ENCODE measurements at places on chromosomes 1 and 21.

- DNase-seq, result no peak
Observed at GRCh38 chr1:156086256-156086662, 4.0 kb upstream of the MEX3A start.

GRCh38 chr21:42232176-42232825, 13.4 kb downstream of the ABCG1 start:
- no peak for DNase-seq

GRCh38 chr1:233879841-233880240, 24.6 kb upstream of the SLC35F3 start:
- DNase-seq, result no peak

DNA sequence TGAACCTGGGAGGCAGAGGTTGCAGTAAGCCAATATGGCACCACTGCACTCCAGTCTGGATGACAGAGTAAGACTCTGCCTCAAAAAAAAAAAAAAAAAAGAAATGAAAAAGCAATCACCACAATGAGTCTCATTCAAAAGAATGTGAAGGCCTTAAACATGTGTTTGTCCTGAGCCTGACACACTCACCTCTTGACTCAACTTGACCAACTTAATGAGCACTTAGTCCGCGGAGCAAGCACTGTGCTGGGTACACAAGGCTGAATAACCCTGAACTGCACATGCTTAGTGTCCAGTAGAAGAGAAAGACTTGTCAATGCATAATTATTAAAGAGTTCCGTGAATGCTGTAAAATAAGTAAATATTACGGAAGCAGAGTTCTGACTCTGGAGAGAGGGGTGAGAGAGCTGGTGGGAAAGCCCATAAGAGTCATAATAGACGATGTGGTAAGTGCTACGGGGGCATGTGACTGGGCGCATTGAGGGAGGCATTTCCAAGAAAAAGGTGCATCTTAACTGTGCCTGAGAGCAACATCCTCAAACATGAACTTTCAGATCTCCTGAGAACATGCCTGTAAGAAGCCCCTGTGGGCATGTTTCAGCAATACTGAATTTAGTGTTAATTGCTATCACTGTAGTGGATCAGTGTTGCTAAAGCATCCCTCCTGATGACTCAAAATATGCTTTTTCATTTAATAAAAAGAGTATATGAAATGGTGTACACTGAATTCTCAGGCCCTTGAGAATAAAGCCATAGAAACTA, 27.2 kb downstream of the MCOLN2 start:
- no peak for DNase-seq

DNA sequence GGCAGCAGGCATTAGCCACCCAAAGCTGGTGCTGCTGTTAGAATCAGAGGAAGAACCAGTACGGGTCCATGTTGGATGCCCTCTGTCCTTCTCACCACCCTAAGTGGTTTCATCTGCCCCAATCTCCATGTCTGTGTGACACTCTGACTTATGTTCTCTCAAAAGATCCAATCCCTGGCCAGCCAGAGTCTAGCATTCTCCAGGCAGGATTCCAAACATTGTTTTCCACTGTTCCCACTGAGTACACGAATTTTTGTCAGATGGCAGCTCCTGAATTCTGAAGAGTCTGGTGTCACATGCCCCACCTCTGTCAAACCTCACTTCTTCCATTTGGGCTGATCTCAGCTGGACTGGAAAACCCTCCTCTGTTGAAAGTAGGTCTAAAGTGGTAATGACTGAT, 166.0 kb downstream of the DISC1 start:
- no peak for DNase-seq

- DNase-seq, result no peak
Observed at GRCh38 chr21:16633831-16634459, 878.9 kb upstream of the CXADR start.

Measured in cerebellar nuclear complex (tissue), 1 donor.